NCI-H446 treated with DMSO at 0.1 percent for 48 hours (cell line): ENCODE measurements at places on chromosomes 2 and 18.

DNA sequence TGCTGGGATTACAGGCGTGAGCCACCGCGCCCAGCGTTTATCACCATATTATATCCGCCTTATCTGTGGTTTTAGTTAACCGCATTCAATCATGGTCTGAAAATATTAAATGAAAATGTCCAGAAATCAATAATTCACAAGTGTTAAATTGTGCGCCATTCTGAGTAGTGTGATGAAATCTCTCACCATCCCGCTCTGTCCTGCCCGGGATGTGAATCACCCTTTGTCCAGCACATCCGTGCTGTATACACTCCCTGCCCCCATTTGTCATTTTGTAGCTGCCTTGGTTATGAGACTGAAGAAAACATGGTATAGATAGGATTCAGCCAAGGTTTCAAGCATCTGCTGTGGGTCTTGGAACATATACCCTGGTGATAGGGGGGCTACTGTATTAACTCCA is 70.7 kb downstream of the TIMM21 start:
- DNase-seq = no peak

DNA sequence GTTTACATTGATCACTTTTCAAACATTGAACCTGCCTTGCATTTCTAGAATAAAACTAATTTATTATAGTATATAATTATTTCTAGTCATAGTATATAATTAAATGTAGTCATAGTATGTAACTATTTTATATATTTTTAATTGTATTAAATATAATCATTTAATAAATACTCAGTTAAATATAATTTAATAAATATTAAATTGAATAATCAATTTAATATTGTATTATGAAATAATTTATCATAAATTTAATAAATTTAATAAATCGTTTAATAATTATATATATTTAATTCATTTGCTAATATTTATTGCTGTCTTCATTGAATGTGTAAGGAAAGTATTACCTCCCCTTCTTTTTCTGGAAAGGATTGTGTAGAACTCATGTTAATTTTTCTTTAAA is 225.6 kb upstream of the NRP2 start:
- no peak for DNase-seq

DNA sequence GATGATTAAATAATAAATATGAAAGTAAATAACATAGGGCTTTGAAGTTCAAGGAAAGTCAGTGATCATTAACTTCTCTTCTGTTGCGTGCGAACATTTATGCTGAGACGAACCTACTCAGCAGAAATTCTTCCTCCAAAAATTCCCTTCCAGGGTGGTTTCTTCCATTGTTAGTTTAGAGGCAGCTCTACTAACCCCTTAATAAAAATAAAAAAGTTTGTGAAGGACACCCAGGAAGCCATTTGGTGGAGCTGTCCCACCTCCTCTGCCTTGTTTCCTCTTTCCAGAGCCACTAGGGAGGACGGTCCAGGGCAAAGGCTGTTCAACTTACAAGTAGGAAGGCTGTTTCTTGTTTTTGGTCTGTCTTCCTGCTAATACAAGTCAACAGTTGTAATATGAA is 2.1 kb upstream of the SMAD2 start:
- peak; percentile 7 for DNase-seq

GRCh38 chr2:167052825-167053224 is 164.5 kb downstream of the XIRP2 start:
- DNase-seq = no peak

DNA sequence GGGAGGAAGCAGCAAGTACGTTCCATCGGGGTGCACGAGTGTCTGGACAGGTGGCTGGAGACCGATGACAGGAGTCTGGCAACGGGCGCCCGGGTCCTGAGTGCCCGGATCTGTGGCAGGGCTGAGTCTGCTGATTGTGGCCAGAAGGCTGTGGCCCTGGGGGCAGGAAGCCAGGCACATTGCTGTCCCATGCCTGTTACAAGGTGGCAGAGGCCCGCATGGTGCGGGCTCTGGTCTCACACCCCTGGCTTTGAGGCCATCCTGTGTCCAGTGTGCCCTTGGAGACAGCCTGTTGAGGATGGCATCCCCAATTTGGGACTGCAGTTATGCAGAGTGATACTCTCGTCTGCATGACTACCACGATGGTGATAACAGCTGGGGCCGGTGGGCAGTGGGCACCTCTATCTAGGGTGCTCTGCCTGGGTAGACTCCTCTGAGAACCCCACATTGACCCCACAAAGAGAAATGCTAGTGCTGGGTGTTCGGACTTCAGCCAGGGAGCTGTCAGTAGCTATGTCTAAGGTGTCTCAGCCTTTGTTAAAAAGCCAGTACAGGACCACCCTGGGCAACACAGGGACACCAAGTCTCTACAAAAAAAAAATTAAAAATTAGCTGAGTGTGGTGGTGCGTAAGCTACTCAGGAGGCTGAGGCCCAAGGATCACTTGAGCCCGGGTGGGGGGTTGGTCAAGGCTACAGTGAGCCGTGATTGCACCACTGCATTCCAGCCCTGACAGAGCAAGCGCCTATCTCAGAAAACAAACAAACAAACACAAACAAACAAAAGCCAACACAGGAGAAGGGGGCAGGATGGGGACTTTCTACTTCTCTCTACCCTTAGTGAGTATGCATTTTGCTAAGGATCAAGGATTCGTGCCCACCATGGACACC is 88.3 kb downstream of the RHOB start:
- no peak for DNase-seq

DNA sequence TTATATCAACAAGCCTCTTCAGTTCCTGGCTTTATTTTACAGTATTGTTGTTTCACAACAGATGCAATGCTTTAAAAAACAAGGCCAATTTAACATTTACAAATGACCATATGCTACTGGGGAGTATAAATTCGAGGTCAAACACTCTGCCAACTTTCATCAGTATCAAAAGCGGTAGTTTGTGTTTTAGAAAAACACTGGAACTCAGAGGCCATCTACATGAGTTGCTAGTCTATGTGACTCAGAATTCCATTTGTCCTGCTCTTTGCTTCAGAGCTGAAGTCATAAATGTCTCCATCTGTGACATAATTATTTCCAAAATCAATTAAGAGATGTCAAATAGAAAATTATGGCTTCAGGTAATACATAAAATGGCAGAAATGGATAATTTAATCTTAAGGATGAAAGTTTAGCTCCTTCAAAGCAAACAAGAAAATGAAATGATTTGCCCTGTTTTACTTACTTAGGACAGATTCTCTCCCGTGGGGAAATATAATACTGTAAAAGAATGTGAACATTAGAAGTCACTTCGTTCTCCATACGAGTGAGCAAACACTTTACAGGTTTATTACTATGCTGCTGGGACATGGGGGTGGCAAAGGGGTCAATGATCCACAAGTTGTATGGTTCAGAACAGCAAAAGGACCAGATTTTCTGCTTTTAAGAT is 3.7 kb downstream of the MEX3C start:
- peak; percentile 59 for DNase-seq

GRCh38 chr2:59180621-59181020 is 939.5 kb upstream of the FANCL start:
- DNase-seq = no peak

GRCh38 chr2:165665614-165666013 is 128.4 kb downstream of the GALNT3 start:
- DNase-seq = no peak
